Left kidney (tissue), 8 donors: ENCODE measurements at places on chromosomes 4 and X.

DNA sequence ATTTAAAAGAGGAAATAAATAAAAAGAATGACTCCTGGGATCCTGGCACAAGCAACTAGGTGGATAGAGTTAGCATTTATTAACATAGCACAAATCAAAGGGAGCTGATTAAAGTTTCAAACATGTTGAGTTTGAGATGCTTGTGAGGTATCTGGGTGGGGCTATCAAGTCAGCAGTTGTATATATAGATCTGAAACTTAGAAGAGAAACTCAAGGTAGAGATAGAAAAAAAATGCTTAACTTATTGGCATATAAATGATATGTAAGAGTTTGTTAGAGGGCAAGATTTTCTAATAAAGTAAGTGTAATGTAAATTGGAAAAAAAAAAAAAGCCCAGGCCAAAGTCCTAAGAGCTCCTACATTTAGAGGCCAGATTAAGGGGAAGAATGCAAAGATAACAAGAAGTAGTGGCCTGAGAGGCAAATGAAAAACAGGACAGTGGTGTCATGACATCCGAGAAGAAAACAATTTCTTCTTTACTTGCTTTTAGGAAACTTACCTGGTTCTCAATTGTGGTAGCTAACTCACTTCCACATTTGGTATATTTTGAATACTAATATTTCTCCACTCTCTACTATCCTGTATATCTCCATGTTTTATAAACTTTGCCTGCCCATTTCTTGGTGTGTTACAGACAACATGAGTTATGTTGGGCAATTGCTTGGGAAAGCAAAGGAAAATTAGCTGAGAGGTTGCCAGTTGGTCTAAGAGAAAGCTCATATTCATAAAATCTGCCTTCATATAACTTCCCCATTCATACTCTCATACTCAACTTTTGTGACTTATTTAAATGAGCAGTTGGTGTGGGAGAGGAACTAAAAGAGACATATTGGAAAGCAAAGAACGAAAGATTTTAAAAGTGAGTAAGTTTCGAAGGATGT lies 169.2 kb downstream of the PARM1 start:
- DNase-seq, result no peak

GRCh38 chr4:54228961-54229501 lies at the start of gene PDGFRA:
Gene PDGFRA (plus strand): TSS chr4:54229293. CDS start chr4:54258769, 29,476 bp downstream.
- peak; percentile 86 for DNase-seq

DNA sequence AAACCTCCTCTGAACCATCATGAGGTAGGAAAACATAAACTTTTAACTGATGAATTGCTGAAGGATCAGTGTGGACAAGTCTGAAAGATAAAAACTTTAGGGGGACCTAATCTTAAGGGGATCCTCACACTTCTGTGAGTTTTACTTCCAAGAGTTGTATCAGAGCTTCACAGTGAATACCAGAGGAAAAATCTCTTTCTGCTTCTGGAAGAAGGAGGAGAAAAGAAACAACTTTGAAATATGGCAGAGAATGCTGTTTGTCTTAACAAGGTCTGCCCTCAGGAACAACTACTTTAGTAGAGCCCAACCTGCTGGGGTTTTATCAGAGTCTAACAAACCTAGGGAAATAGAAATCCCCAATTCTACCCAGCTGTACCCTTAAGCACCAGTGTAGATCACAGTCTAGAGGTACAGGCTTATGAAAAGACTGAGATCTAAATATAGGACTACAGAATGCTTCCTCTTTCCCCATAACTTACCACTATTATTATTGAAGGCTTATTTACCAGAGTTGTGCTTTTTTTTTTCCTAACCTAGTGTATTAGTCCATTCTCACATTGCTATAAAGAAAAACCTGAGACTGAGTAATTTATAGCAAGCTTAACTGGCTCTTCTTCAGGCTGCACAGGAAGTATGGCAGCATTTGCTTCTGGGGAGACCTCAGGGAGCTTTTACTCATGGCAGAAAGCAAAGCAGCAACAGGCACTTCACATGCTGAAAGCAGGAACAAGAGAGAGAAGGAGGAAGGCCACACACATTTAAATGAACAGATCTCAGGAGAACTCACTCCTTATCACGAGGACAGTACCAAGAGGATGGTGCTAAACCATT lies 167.9 kb downstream of the CAMK2D start:
- DNase-seq, result no peak

- no peak for DNase-seq
Observed at GRCh38 chr4:83013420-83013867, 2.8 kb upstream of the LIN54 start.

GRCh38 chr4:139214039-139214534 lies 37.1 kb upstream of the ELF2 start:
- no peak for DNase-seq

- DNase-seq, result peak; percentile 14
Observed at GRCh38 chr4:102778720-102779119, 18.0 kb upstream of the MANBA start.

DNA sequence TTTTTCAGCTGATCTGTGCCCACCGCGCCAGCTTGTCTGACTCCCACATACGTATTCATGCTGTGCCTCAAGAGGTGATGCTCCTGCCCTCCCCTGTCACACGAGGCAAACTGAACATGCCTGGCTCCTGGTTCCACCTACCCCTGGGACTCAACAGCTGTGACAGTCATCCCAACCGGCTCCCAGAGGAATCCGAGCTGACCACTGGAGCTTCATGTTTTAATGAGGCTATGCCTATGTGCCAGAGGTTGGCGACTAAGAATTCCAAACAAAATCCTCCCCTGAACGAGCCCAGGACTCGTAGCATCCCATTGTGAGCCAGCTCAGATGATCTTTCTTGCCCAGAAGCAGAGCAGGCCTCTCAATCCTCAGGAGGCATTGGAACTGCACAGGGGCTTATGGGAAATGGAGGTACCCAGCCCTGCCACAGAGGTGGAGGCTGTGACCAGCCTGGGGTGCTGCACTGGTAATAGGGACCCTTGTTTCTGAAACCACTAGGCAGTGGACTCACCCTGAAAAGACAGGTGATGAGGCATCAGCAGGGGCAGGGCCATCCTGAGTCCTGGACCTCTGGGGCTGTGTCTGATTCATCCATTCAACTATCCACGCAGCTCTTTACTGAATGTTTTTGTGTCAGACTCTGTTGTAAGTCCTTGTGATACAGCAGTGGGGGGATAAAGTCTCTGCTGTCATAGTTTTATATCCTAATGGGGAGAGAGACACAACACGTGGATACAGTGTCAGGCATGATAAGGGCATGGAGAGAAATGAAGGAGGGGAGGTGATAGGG lies 325.0 kb downstream of the EVC2 start:
- DNase-seq, result no peak

DNA sequence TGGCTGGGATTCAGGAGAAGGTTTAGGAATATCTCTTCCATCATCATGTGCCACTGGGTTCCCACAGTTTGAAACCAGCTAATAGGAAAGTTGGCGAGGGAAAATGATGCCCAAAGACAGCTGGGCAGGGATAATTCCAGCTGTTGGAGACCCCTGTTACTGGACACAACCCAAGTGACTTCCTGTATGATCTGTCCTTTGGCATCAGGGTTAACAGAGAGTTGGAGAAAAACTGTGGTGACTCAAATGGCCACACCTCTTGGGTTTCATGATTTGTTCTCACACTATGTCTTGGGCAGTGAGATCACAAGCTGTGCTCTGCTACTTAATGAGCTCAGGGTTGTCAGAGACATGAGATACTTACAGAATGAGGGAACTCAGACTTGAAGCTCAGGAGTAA lies 3.8 kb downstream of the FGF16 start:
- no peak for DNase-seq

- DNase-seq, result no peak
Observed at GRCh38 chr4:140095694-140096482, 58.1 kb downstream of the MAML3 start.

DNA sequence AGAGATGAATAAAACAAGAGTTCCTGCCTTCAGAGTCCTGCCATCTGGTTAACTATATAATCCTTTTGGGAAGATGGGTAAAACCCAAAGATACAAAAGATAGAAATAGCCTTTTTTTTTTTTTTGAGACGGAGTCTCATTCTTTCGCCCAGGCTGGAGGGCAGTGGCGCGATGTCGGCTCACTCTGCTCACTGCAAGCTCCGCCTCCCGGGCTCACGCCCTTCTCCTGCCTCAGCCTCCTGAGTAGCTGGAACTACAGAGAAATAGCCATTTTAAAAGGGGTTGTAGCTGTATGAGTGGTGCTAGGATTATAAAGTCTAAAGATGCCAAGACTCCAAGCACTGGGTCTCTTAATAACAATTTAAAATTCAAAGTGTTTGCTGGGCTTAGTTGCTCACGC lies 97.2 kb downstream of the KDR start:
- no peak for DNase-seq

DNA sequence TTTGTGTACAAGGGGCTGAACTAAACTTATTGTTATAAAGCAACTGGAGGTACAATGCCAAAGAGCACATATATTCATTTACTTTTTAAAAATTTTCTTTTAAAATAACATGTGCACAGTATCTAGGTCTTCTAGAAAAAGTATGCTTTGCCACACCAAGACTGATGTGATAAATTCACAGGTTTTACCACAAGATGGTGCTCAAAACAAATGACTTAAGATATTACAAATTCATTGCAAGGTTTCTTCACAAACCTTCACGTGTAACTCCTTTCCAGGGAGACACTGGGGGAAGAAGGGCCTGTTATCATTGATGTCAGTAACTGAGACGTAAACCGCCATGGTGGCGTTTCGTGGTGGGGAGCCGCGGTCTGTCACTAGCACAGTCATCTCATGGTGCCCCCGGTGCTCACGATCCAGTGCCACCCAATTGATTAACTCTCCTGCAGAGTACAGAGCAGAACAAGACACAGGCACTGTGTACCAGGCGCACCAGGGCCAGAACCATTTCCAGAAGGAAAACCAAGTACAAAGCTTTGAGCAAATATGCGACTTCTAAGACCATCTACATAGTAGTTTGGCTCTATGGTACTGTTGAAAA lies 162.2 kb downstream of the DCHS2 start:
- peak; percentile 46 for DNase-seq

DNA sequence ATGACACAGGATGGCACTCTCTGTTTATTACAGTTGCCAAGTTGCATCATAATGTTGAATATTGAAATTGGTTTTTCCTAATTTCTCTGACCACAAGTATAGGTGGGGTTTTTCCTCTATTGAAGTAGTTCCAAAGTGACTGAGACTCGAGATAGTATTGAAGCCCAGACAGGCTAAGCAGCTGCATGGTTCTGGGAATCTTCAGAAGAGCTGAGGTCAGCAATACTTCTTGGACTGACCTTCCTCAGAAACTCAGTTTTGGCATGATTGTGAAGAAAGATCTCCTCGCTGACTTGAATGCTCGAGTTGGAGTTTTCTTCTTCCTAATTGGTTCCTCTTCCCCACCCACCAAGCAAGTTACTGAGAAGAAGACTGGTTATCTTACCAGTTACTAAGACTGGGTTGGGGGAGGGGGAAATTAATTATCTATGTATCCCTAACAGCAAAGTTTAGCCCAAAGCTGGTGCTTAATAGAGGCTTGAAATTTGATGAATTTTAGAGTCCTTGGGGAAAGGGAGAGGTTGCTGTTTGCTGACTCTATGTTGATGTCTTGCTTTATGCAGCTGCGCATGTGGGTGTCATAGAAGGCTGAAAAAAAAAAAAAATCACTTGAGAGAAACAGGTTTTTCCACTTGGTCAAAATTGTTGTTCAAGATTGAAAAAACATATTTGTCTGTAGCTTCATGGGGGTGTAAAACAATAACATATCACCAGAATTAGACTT lies 91.1 kb downstream of the P2RY10 start:
- no peak for DNase-seq

DNA sequence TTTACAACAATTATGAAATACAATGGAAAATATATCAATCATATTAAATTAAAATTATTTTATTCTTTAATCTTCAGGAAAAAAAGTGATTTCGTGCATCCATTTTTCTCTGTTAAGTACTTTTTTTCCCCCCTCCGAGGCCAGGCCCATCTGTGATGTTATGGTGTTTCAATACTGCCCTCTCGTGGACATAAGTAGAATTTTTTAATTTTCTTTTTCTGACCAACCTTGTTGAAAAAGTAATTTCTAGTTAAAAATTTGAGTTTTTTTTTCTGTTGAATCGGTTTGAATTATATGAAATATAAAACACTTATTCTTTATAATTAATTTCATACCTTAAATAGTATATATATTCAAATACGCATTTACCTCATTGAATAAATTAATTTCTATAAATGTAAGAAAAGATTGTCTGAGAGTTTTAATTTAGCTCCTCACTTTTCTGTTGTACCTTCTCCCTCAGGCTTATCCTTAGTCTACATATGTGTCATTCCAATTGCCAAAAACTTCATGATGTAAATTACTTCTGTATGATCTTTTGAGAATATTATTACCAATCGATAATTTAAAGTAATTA lies 175.8 kb upstream of the TECRL start:
- peak; percentile 29 for DNase-seq

DNA sequence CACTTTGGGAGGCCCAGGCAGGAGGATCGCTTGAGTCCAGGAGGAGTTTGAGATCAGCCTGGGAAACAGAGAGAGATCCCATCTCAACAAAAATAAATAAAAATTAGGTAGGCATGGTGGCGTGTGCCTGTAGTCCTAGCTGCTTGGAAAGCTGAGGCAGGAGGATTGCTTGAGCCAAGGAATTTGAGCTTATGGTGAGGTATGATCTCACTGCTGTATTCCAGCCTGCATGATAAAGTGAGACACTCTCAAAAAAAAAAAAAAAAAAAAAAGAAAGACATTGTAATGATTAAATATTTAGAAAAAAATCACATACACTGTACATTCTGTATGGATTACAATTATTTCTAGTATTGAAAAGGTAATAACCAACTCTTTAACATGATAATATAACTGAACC lies 87.1 kb downstream of the SLIT2 start:
- DNase-seq, result no peak

GRCh38 chr4:163108614-163109013 lies 58.1 kb downstream of the NAF1 start:
- no peak for DNase-seq

DNA sequence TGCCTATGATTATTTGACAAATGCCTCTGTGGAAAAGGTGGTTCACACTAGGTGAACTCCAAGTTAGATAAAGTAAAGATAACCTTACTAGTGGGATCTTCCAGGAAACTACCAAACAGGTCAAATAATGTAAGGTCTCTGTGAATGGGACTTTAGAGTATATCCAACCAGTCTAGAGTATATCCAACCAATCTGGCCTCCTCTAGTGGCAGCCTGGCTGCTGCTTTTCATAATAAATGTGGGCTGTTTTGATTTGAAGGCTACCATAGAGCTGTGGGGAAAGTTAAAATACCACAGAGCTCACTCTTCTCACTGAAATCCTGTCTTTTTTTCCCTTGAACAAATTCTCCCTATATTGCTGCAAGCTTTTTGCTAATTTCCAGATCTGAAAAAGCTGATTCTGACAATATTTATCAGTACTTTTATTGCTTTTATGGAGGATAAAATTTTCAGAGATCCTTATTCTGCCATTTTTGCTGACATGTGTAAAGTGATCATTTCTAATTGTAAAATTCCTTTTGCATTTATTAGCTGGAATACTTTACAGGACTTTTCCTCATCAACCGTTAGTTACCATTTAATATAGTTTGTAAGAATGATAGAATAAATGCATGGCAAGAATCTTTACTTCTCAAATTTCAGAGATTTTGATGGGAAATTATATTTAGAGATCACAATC lies 111.3 kb downstream of the TET2 start:
- DNase-seq, result no peak
